Activated naive CD4-positive, alpha-beta T cell treated with anti-CD3 and anti-CD28 coated beads, Interleukin-2, amount 50 U/mL, for 72 hours (primary cell): ENCODE measurements at places on chromosomes 16 and 17. TPM values are rescaled to one million over a fixed set of nuclear protein-coding genes. Genes with fewer than 3 reads are reported as not detected.

GRCh38 chr17:6456914-6457687 lies 12.8 kb downstream of the PIMREG start:
- no peak for DNase-seq

DNA sequence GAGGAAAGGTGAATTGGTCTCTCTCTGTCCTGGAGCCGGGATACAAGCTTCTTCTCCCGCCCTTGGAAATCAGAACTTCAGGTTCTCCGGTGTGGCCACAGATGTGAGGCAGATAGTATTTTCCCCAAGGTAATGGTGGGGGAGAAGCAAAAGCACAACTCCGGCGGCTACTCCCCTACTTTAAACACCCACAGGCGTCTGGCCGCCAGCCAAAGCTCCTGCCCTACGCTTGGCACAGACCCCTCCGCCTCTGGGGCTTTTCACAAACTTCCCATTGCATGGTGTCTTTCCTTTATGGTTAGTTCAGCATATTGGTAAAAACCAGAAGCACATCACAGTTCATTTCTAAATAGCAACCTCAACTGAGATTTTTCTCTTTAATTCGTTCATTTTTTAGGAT lies 39.4 kb upstream of the B4GALNT2 start:
- no peak for DNase-seq

GRCh38 chr17:13518261-13519000 lies 83.3 kb downstream of the HS3ST3A1 start:
- DNase-seq, result no peak

DNA sequence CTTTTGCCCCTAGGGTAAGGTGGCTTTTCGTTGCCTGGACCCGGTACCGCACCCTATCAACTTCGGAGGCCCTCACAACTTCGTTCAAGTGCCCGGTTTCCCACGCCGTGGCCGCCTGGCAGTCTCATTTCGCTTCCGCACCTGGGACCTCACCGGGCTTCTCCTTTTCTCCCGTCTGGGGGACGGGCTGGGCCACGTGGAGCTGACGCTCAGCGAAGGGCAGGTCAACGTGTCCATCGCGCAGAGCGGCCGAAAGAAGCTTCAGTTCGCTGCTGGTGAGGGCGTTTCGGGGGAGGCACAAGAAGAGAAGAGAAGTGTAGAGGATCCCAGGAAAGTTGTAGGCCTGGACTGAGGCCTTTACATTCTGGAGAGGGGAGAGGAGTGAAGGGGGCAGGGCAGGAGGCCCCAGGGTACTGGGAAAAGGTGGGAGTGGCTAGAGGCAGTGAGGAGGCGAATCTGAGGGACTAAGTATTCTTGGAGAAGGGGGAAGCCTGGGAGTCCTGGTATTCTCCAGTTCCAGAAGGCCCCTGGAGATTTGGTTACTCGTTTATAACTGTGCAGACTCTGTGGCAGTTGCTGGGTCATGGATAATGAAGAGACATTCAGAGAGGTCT lies 5.5 kb downstream of the CNTNAP1 start:
- DNase-seq, result no peak

DNA sequence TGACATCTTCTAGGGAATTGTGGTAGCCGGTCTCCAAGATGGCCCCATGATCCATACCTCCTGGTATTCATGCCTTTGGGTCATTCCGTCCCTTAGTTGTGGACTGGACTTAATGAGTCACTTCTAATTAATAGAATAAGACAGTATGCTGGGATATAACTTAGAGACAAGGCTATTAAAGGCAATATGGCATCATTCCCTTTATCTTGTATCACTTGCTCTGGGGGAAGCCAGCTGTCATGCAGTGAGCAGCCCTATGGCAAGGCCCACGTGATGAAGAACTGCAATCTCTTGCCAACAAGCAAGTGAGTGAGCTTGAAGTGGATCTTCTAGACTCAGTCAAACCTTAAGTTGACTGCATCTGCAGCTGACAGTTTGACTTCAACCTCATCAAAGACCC lies 97.8 kb upstream of the MED13 start:
- DNase-seq, result no peak

GRCh38 chr17:80163336-80163735 lies 6.5 kb upstream of the CARD14 start:
- DNase-seq, result no peak

GRCh38 chr17:58402047-58402446 lies 15.3 kb downstream of the RNF43 start:
- no peak for DNase-seq

- no peak for DNase-seq
Measured at GRCh38 chr17:44965481-44966234, 2.4 kb downstream of the C1QL1 start.

DNA sequence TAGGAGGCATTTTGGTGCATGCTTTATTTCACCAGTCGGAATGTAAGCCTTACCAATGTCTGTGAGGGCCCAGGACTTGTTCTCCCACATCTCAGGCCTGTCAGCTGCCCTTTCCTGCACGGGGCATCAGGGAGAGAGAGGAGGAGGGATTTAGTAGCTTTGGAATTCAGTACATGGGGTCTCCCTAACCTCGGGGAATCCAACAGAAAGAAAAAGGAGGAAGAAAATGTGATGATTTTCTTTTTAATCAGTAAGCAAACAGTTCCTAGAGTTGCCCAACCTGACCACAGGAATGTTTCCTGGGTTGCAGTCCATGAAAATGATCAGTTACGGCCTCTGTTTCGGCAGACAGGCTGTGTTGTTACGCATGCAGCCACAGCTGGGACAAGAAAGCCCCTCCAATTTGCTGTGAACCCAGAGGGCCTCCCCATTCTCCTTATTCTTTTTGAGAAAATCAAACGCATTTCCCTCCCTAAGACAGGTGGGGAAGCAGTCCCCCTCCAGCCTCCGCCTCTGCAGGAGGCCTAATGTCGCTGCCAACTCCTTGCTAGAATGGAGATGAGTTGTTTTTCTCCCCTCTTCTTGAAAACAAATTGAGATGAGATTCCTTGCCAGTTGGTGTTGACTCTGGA lies 53.1 kb upstream of the TANGO6 start:
- no peak for DNase-seq

GRCh38 chr16:28011971-28012445 lies 51.5 kb downstream of the GSG1L start:
- no peak for DNase-seq

DNA sequence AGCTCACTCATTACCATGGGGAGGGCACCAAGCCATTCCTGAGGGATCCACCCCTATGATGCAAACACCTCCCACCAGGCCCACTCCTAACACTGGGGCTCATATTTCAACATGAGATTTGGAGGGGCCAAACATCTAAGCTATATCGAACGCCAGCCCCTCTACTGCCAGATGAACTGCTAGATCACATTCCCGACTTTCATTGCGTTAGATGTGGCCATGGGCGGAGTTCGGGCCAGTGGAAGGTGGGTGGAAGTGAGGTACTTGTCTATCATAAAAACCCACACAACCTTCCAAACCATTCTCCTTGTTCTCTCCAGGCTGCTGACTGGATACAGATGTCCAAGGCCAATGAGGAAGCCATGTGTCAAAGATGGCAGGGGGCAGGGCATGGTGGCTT lies 27.0 kb upstream of the ANKRD40CL start:
- DNase-seq, result no peak

DNA sequence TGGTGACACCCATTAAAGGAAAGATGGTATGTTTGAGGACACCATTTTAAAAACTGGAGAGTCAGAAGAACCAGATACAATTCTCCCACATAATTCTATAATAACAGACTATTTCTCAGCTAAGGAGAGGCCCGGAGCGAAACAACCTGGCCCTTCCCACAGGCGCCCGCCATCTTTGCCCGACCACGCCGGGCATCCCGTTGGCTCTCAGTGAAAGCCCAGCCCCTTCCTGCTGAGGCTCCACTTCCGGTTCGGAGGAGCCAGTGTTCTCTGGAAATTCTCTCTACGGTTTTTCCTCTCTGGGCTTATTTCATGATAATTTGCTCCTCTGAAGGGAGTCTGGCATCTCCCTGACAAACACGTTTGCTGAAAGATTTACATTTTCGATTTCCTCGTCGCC lies 175.7 kb downstream of the AXIN2 start:
- no peak for DNase-seq

The SOST gene
- total RNA-seq, result not detected

GRCh38 chr16:21602785-21603184 lies 3.4 kb downstream of the METTL9 start:
- no peak for DNase-seq

DNA sequence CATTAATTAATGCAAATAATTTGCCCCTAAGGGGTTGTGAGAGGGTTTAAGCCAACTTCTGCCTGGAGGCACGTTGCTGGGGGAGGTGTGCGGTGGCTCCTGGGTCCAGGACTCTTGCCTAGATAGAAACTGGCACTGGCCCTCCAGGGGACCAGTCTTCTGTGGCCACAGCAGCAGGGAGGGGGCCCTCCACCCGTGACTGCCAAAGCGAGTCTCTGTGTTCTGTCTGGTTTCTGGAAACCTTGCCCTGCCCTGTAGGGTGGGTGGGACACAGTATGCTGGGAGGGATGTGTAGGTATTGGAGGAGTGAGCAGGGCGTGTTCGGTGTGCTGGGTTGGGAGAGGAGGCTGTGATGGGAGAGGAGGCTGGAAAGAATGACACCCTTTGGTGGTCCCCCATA lies 78.8 kb downstream of the TBC1D16 start:
- DNase-seq, result no peak

GRCh38 chr17:74424117-74424516 lies 7.8 kb upstream of the GPRC5C start:
- no peak for DNase-seq

DNA sequence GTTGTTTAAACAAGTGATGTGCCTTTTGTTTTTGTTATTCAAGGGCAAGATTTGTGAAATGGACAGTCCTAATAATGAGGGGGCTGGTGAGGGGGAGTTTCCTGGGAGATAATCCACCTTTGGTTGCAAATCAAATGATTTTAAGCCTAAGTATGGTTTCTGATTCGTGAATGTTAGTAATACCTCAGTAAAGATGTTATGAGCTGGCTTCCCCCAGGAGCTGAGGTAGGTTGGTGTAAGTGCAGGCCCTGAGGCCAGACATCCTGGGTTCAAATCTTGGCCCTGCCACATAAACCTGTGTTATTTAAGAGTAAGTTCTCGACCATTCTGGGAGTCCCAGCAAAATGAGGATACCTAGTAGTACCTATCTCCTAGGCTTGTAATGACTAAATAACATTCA lies 1.5 kb downstream of the SNX29 start:
- no peak for DNase-seq

DNA sequence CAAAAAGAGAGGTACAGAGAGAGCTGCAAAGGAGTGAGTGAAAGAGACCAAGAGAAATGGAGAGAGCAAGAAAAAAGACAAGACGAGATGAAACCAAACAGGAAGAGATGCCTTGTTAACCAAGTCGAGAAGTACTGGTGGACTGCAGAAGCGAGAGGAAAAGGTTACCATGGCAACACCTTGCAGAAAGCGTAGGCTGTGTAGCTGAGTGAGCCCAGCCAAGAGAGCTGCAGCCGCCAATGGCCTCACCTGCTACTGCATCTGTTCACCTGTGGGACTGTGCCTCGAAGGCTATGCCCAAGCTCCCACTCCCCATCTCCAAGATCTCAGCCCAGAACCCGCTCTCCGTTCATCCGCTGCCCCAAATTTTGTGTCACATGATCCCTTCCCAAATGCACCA lies 161.3 kb downstream of the SLC39A11 start:
- DNase-seq, result no peak

GRCh38 chr16:53704445-53704813 lies 473 bp downstream of the FTO start:
- no peak for DNase-seq

GRCh38 chr16:88770461-88771293 lies 14.3 kb downstream of the PIEZO1 start:
- DNase-seq, result no peak

The PMFBP1 gene
- 3.1 TPM for total RNA-seq

DNA sequence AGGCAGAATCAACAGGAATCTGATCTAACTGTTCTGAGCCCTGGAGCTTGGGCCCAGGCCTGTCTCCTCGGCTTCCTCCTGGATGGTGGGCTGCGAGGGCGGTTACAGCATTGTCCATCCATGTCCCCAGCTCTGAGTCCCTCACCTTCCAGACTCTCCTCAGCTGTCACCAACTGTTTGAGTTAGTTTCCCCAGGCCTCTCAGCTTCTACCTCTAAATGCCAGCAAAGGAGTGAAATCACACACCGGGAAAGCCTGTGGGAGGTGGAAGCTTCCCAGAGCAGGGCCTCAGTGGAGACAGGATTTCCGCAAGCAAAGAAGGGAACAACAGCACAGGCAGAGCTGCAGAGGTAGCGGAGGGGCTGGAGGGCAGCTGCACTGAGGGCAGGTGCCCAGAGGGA lies 9.4 kb upstream of the PRPSAP2 start:
- no peak for DNase-seq

The KRTAP2-3 gene
- total RNA-seq, result not detected

DNA sequence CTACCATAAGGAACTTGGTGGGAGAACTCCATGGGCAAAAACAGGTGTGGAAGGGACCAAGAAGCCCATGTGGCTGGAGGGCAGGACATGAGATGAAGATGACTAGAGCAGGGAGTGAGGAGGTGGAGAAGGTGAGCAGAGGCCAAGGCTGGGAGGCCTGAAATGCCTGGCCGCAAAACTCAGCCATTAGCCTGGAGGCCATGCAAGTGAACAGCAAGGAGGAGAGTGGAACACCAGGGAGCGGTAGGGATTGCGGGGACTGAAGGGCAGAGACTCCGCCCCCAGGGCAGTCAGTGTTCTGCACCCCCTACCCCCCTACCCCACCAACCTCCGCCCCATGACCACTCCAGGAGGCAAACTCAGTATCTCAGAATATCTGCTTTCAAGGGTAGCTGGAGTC lies 17.0 kb downstream of the BCL7C start:
- no peak for DNase-seq

DNA sequence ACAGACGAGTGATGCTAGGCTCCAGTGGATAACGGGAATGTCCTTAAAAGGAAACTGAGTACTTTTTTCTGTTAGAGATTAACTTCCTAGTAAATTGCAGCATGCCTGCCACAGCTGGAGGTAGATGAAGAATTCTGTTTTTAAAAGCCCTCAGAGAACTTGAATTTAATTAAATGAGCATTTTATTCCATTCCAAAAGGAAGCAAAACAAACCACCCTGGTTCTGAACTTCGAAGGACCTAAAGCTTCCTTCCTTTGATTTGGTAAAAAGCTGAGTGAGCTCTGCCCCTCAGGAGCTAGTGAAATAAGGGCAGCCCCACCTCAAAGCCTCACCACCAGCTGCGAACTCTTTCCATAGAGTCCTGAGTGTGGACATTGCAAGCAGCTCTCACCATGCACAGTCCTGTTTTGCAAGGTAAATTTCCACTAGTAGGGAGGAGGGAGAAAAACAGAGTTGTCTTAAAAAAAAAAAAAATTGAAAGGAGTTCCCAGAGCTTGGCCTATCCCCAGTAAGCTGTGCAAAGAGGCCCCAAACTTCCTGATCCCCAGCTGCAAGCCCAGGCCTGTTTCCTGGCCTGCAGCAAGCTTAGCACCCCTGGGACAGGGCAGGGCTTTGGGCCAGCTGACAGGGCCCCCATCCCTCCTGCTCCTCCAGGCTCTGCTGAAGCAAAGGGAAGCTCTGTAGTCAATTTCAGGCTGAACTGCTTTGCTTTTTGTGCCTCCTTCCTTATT lies 11.2 kb downstream of the CHD9NB start:
- no peak for DNase-seq

The ATP6V0C gene
- total RNA-seq, result 127 TPM
